CD4-positive, alpha-beta T cell (primary cell): ENCODE measurements at places on chromosomes 16 and 17.

DNA sequence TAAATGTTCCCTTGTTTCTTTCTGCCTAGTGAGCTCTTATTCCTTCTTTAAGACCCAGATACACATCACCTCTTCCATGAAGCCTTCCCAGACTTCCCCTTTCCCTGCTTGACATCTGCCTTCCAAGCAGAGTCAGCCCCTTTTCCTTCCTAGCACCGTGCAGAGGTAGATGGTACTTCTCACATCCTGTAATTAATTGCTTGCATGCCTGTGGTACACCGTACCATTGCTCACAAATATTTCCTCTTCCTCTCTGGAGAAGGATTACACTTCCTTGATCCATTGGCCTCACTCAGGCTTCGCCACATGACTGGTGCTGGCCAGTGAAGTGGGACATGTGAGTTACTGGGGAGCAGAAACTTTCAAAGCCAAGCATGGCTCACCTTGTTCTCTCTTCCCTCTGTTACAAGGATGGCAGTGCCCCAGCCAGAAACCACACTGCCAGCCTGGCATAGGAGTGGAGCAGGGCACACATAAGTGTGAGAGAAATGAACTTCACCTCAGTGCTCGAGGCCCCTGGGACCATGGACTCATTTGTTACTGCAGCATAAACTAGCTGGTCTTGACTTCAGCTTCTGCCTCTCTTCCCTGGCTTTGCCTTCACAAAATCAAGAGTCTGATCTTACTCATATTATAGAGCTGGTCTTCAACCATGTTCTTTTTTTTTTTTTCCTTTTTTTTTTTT is 44.0 kb downstream of the SOST start:
- peaks cover 19% of the 10 kb centered on the region for H3K27me3 ChIP-seq
- no peak overlapping the region for H3K4me3 ChIP-seq
- H3K36me3 ChIP-seq, result no peaks in the 10 kb centered on the region

- peaks cover 18% of the 10 kb centered on the region for H3K4me1 ChIP-seq
- no peak overlapping the region for H3K4me3 ChIP-seq
- DNase-seq, result no peak
- no peaks in the 10 kb centered on the region for H3K36me3 ChIP-seq
- no peak overlapping the region for H3K27ac ChIP-seq
Observed at GRCh38 chr17:17711641-17712162, 30.4 kb downstream of the RAI1 start.

- peaks cover 4% of the 10 kb centered on the region for H3K4me1 ChIP-seq
- H3K4me3 ChIP-seq, result no peak overlapping the region
- DNase-seq, result no peak
- no peak overlapping the region for H3K27ac ChIP-seq
- no peaks in the 10 kb centered on the region for H3K27me3 ChIP-seq
Observed at GRCh38 chr17:79965806-79966205, 69.9 kb downstream of the TBC1D16 start.

- no peak overlapping the region for H3K4me3 ChIP-seq
- no peak for DNase-seq
- no peak overlapping the region for H3K27ac ChIP-seq
- no peaks in the 10 kb centered on the region for H3K27me3 ChIP-seq
- no peaks in the 10 kb centered on the region for H3K4me1 ChIP-seq
Observed at GRCh38 chr16:53281280-53281679, 153.0 kb upstream of the RBL2 start.

DNA sequence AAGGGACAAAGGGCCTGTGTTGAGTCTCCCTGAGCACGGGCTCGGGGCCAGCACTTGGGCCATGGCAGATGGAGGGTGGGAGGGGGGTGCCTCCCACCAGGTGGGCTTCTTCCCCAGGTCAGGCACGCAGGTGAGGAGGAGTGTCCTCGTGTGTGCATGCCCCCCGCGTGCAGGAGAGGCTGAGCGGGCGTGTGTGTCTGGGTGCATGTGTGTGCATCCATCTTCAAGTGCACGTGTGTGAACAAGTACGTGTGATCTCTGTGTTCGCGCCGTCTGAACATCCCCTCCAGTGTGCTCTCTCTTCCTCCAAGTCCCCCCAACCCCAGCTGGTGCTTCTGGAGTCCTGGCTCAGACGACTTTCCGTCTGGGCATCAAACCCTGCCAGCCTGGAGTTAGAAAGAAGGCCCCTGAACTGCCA is 2.7 kb upstream of the ZG16B start:
- peaks cover 9% of the 10 kb centered on the region for H3K4me1 ChIP-seq
- no peak for DNase-seq
- no peak overlapping the region for H3K4me3 ChIP-seq

- no peak overlapping the region for H3K4me3 ChIP-seq
- no peak overlapping the region for H3K27ac ChIP-seq
- DNase-seq, result no peak
Observed at GRCh38 chr17:13962716-13963240, 106.5 kb upstream of the COX10 start.

DNA sequence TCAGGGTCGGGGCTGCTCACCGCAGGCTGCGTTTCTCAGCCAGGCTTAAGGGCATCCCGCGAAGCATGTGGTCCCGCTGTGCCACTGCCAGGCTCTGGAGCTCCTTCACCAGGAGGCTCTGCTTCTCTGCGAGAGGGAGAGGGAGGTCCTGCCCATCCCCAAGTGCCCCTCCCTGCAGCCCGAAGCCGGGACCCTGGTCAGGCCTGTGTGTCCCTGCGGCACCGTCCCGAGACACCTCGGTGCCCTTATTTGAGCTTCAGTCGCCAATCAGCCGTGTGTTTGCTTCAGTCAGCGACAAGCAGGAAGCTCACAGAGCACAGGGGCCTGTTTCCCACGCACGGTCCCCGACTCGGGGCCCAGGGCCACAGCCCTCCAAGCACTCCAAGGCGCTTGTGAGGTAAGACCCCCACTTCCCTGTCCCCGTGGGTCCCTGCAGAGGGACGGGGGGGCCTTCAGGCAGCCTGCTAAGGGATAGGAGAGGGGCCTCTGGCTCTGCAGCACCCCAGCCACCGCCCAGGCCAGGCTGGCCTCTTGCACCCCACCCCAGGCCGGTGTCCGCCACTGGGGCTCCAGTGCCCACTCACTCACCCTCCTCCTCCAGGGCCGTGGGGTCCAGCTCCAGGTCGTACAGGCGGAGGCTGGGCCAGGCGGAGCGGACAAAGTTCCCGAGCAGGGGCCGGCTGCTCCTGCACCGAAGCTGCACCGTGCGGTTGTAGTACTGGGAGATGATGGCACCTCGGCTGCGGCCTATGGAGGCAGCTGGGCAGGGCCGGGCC is 3.2 kb downstream of the TMC6 start:
- peak overlapping the region; percentile 94 for H3K4me3 ChIP-seq
- DNase-seq, result no peak
- no peaks in the 10 kb centered on the region for H3K27me3 ChIP-seq

- H3K27ac ChIP-seq, result no peak overlapping the region
- H3K27me3 ChIP-seq, result no peaks in the 10 kb centered on the region
- no peaks in the 10 kb centered on the region for H3K36me3 ChIP-seq
- H3K4me3 ChIP-seq, result no peak overlapping the region
- H3K4me1 ChIP-seq, result no peaks in the 10 kb centered on the region
Observed at GRCh38 chr17:2549392-2550211, 37.9 kb upstream of the METTL16 start.

GRCh38 chr17:77264617-77265230 is 124.0 kb downstream of the SEC14L1 start:
- no peaks in the 10 kb centered on the region for H3K36me3 ChIP-seq
- no peaks in the 10 kb centered on the region for H3K27me3 ChIP-seq
- H3K4me3 ChIP-seq, result no peak overlapping the region
- no peak overlapping the region for H3K27ac ChIP-seq
- DNase-seq, result no peak
- no peaks in the 10 kb centered on the region for H3K4me1 ChIP-seq

DNA sequence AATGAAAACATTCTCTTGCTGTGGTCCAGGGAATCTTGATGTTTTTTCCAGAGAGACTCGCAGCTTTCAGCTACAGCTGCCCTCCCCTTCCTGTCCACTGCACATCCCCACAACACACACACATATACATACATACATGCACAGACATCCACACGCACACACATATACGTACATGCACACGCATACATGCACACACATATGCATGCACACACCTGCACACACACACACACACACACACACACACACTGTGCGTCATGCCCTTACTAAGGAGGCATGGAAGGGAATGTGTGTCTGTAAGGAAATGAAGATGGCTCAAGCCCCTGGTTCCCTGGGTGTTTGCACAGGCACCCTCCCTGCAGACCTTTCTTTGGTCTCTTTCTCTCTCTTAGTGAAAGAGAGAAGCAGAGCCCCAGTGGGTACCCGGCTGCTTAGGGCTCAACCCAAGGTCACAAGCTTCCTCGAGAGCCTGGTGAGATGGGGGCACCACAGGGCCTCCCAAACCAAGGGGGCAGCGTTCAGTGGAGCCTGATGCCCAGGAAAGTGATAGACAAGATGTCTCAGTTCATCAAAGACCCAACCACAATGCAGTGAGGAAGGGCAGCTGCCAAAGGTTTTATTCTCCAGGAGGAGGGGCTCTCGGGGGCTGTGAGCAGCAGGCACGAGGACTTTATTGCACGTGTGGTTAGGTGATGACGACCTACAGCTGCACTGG is 33.3 kb downstream of the TNFRSF13B start:
- no peak overlapping the region for H3K27ac ChIP-seq
- DNase-seq, result no peak
- H3K27me3 ChIP-seq, result no peaks in the 10 kb centered on the region
- H3K4me3 ChIP-seq, result no peak overlapping the region
- no peaks in the 10 kb centered on the region for H3K4me1 ChIP-seq
- H3K36me3 ChIP-seq, result no peaks in the 10 kb centered on the region

GRCh38 chr17:36813957-36814563 is 123.2 kb upstream of the LHX1 start:
- H3K4me1 ChIP-seq, result no peaks in the 10 kb centered on the region
- DNase-seq, result no peak
- H3K27ac ChIP-seq, result no peak overlapping the region
- peaks cover 43% of the 10 kb centered on the region for H3K27me3 ChIP-seq
- no peak overlapping the region for H3K4me3 ChIP-seq
- H3K36me3 ChIP-seq, result no peaks in the 10 kb centered on the region

- no peaks in the 10 kb centered on the region for H3K36me3 ChIP-seq
- peaks cover 26% of the 10 kb centered on the region for H3K4me1 ChIP-seq
- peak overlapping the region; percentile 38 for H3K4me3 ChIP-seq
- H3K27ac ChIP-seq, result no peak overlapping the region
Observed at GRCh38 chr17:79778504-79779083, 646 bp downstream of the CBX2 start.

DNA sequence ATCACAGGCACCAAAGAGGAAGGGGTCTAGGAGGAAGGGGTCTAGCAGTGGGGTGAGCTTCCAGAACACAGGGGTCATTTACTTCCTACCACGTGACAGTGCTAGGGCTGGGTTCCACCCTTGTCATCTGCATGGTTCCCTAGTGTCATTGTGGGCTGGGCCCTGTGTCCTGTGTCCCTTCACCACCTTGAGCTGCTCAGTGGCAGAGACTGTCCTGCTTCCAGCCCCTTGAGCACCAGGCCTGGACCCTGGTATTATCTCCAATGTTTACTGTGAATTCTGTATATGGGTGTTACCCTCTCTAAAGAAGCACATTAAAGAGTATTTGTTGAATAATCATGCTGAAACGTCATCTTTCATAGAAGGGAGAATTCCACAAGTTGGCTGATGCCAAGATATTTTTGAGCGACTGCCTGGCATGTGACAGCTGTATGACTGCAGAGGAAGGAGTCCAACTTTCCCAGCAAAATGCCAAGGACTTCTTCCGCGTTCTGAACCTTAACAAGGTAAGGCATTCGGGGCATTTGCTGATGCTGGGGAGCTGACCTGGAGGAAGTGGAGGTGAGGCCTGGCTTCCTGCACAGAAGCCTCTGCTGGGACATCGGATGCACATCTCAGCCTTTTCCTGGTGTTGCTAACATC is 5.5 kb downstream of the NARF start:
- H3K36me3 ChIP-seq, result peaks cover 86% of the 10 kb centered on the region
- H3K4me1 ChIP-seq, result peaks cover 22% of the 10 kb centered on the region
- H3K27me3 ChIP-seq, result no peaks in the 10 kb centered on the region
- no peak overlapping the region for H3K27ac ChIP-seq
- no peak overlapping the region for H3K4me3 ChIP-seq
- DNase-seq, result no peak

DNA sequence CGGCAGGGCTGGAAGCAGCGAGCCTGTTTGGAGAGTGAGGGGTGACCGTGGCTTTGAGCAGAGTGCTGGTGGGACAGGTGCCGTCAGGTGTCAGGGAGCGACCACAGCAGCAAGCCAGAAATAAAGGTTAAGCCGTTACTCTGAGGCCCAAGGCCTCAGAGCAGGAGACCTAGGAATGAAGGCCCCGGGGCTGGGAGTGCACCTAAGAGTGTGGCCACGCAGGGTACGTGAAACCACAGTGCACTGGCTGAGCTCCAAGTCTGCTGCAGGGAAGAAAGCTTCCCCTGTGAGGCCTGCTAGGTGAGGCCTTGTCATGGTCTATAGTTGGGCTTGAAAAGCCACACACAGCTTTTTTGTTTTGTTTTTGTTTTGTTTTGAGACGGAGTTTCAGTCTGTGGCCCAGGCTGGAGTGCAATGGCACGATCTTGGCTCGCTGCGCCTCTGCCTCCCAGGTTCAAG is 8.7 kb downstream of the CLUAP1 start:
- peak overlapping the region; percentile 72 for H3K27ac ChIP-seq
- DNase-seq, result peak; percentile 81
- H3K4me1 ChIP-seq, result peaks cover 50% of the 10 kb centered on the region
- H3K36me3 ChIP-seq, result peaks cover 61% of the 10 kb centered on the region
- peak overlapping the region; percentile 5 for H3K4me3 ChIP-seq
- no peaks in the 10 kb centered on the region for H3K27me3 ChIP-seq

DNA sequence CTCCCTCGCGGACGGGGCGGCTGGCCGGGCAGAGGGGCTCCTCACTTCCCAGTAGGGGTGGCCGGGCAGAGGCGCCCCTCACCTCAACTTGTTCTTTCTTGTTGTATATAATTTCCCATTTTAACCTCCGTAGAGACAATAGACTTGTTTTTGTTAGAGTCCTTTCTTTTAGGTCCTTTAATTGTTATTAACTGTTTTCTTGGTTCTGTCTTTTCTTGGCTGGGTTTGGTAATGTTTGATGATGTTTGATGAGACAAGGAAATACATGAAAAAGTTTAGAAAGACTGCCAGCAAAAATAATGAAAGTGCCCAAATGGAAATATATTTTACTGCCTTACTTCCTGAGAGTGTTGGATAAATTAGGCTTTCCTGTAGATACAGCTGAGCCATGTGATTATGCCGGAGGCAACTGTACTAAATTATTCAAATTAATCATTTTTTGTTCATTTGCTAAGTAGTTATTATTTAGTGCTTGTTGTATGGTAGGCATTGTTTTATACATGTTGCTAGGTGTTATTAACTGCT is 30.9 kb downstream of the PRPSAP2 start:
- no peak overlapping the region for H3K27ac ChIP-seq
- H3K27me3 ChIP-seq, result no peaks in the 10 kb centered on the region
- no peak overlapping the region for H3K4me3 ChIP-seq
- H3K36me3 ChIP-seq, result peaks cover 61% of the 10 kb centered on the region
- H3K4me1 ChIP-seq, result peaks cover 2% of the 10 kb centered on the region

- no peak overlapping the region for H3K4me3 ChIP-seq
- no peaks in the 10 kb centered on the region for H3K27me3 ChIP-seq
- H3K27ac ChIP-seq, result no peak overlapping the region
- peaks cover 91% of the 10 kb centered on the region for H3K36me3 ChIP-seq
Observed at GRCh38 chr17:67737145-67737544, 19.4 kb downstream of the NOL11 start.

- no peaks in the 10 kb centered on the region for H3K36me3 ChIP-seq
- no peaks in the 10 kb centered on the region for H3K27me3 ChIP-seq
- no peak overlapping the region for H3K4me3 ChIP-seq
- no peaks in the 10 kb centered on the region for H3K4me1 ChIP-seq
Observed at GRCh38 chr17:66169839-66170238, 22.1 kb downstream of the CEP112 start.
